Germinal center (tissue), 1 donor: ENCODE measurements at places on chromosomes 3 and 15.

DNA sequence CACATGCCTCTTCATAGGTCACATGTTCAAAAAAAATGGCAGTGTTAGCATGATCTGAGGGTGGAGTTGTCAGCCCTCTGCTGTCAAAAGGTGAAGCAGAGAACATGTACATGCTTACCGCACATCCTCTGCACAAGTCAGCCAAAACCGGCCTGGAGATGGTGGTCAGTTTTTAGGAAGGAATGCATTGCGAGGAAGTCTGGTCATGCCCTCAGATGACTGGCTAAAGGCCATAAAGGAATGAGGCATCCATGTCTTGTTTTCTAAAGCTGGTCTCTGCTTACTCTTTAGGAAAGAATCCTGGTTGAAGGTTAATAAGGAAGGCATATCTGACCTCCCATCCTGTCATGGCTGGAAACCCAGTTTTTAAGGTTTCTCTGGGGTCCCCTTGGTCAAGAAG lies 292.0 kb upstream of the CCDC54 start:
- no peak for DNase-seq

DNA sequence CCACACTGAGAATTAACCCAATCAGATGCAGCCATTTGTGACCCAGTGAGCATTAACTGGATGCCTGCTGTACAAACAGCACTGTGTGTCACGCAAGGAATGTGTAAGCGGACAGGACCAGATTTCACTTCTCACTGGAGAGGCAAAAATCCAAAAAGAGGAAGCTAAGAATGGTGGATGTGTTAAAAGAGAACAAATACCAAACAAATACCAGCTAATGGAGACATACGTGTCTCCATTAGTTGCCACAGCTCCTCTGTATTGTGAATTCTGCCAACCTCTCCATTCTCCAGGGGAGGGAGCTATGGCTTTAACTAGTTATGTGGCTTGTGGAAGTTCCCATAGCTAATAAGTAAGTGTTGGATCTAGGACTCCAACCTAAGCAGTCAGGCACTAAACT lies 2.6 kb downstream of the LTF start:
- DNase-seq, result no peak

GRCh38 chr3:42127226-42127625 lies 36.1 kb downstream of the TRAK1 start:
- DNase-seq, result peak; percentile 28

DNA sequence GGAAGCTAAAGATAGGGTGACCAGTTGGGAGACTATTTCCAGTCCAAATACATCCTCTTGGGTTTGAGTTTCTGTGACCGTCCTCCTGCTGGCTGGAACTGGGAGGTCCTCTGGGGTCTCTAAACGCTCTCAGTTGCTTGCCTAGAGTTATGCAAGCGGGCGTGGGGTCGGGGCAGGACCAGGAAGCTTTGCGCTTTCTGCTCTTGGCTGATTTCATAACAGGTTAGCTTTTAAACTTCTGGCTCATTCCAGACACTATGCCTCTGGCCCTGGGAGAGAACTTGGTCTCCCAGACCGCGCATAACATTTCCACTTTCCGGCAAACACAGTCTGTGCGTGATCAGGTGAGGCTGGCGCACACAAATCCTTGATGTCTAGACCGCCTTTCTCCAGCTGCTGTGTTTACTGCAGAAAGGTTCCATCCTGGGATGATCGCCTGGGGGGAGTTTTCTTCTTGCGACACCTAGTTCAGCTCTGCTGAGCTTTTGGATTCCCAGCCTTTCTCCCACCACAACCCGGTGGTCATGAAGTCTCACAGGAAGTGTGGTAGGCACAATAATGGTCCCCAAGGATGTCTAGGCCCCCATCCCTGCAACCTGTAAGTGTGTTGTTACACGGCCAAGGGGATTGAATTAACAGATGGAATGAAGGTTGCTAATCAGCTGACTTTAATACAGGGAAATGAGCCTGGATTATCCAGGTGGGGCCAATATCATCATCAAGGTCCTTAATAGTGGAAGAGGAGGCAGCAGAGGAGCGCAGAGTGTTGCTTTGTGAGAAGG lies 23.6 kb upstream of the CGNL1 start:
- DNase-seq, result no peak

DNA sequence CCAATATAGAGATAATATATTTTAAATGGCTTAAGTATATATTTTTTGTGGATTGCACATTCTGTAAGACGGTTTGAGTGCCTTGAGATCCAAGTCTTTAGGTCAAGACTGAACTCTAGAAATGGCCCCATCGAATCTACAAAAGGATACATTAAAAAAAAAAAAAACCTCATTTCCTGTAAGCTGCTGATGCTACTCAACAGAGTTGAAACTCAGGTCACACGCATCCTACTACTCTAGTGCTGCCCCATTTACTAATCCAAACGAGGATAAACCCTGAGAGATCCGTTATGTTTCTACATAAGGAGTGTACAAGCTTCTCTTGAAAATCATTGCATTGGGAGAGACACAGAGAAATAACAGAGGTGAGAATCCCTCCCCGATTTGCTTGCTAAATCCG lies 187.3 kb downstream of the TIGIT start:
- no peak for DNase-seq

DNA sequence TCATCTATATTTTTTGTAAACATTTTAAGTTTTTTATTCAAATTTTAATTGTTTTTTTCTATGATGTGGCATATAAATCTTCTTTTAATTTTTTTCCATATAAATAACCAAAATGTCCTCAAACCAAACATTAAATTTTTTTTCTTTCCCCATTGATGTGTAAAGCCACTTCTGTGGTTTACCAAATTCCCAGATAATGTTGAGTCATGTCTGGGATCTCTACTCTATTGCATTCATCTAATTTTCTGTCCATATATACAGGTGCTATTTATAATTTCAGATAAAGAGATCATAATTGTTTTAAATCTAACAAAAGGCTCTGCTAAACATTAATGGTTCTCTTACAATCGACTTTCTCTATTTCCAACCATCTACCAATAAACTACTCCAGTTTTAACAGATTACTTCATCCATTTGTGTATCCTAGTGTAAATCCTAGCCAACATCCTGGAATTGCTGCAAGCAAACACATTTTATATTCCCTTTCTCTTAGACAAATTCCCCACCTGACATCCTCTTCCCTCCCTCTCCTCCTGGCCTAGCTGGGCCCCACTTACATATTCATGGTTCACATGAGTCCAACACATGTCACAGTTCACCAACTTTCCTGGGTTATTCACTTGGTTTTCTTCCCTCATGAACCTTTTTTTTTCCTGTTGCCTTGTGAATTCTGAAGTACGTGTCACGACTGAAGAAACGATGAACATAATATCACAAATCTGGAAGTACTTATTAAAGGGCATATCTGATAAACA lies 368.0 kb upstream of the AGTR1 start:
- no peak for DNase-seq

GRCh38 chr3:60303160-60303559 lies 948.1 kb downstream of the FHIT start:
- no peak for DNase-seq
